AG04450 (cell line): ENCODE measurements at places on chromosomes 4 and X.

DNA sequence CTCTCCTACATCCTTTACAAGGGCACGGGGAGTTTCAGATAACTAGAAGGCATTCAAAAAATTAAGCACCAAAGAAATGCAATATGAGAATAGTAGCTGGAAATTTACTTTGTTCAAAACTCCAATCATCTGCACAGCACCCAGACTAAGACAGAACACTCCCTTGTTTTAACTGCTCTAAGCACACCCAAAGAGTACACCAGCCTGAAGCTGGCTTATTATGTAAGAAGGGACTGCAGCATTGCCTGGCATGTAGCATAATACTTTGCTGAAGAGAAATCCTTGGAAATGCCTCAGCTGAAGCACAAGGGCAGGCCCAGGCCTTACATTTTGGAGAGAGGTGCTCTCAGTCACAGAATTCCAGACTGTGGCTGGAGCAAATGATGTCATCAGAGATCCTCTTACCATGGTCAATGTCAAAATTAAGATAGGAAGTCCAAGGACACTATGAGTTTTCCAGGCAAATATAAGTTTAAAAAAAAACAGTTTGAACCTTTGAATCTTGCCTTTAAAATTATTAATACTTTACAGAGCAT lies 14.8 kb downstream of the ARHGEF6 start:
- DNase-seq, result no peak

- no peak for DNase-seq
Observed at GRCh38 chr4:183295711-183296110, 24.4 kb downstream of the CLDN22 start.

DNA sequence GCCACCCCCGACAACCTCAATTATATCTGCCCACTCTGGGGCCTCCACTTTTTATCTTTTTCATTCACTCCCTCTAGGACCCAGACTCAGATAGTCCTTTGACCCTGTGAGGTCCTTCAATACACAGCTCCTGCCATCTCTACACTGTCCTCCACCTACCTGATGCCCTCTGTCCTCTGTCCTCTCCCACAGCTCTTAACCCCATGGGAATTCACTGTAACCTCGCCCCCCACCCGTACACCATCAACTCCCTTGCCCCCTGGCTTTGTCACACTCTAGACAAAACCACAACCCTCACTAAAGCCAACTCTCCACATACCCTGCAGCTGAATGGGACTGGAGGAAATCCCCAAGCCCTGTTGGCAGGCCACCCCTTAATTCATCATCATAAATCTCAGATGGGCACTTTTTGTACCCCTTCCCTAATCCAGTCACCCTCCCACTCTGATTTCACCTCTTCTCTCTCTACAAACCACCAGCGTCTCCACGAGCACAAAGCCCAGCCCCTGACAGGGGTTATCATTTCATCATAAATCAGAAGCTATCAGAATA lies 52.3 kb upstream of the ENPP6 start:
- no peak for DNase-seq

DNA sequence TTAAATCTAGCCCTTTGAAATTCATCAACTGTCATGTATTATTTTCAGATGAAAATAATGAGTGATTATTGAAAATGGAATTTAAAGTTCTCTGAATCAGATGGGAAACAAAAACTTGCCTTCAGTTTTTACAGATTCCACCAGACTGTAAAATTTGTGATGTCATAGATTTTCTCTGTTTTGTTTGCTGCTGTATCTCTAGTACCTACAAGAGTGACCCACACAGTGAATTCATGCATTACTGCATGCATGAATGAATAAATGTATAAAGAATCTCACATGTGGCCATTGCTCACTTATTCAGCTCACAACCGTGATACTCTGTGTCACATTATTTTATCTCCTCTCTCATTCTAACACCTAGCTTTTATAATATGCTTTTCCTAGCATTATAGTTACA lies 532.2 kb upstream of the AGA start:
- DNase-seq, result no peak

GRCh38 chr4:41506130-41506529 lies 31.8 kb upstream of the LIMCH1 start:
- no peak for DNase-seq

GRCh38 chr4:86497980-86498862 lies 95.9 kb upstream of the PTPN13 start:
- peak; percentile 43 for DNase-seq

DNA sequence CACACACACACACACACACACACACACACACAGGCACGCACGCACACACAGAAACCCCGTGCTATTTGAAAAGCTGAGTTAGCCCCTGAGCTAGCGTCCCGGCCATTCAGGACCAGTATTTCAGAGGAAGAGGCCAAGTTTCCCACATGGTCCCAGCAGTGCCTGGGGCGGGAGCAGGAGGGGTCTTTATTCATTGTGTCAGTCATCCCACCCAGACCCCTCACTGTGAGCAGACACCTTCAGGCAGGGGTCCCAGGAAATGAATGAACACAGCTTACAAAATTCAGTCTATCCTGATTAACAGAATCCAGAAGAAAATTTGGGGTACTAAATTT lies 58.1 kb downstream of the ZFYVE28 start:
- DNase-seq, result no peak

GRCh38 chr4:123741906-123742305 lies 345.3 kb downstream of the SPRY1 start:
- no peak for DNase-seq

DNA sequence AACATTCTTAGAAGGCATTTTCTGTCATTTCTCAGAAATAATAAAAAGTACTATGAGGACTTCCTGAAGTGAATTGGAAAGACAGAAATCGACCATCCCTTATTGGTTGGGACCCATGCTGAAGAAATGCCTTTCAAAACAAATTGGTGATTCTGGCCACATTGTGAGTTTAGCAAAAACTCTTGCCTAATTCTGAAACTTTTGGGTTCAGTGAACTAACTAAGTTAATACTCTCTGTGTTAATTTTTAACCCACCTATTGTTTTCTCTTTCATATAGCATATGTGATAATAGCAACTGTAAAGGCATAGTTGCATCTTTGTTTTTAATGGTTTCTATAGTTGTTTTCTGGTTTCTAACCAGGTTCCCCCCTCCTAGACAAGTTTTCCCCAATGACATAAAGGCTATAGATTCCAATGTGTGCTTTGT lies 129.3 kb upstream of the FAT1 start:
- DNase-seq, result no peak

DNA sequence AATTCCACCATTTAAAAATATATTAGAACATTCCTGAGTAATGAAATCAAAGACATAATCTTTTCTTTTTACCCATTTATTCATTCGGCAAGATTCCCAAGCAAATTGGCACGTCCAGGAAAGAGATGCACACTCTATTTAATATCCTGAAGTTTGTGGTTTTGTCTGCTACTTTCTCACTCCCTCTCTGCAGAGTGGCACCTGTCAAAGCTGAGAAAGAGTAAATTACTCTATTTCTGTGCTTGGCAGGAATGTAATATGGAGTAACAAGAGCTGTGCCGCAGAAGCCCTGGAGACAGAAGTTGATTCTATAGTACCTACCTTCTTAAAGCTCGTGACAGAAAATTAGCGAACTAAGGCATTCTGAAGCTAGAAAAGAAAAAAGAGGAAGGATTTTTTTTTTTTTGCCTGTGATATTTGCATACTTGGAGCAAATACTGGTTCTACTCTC lies 5.5 kb downstream of the GSTCD start:
- no peak for DNase-seq

DNA sequence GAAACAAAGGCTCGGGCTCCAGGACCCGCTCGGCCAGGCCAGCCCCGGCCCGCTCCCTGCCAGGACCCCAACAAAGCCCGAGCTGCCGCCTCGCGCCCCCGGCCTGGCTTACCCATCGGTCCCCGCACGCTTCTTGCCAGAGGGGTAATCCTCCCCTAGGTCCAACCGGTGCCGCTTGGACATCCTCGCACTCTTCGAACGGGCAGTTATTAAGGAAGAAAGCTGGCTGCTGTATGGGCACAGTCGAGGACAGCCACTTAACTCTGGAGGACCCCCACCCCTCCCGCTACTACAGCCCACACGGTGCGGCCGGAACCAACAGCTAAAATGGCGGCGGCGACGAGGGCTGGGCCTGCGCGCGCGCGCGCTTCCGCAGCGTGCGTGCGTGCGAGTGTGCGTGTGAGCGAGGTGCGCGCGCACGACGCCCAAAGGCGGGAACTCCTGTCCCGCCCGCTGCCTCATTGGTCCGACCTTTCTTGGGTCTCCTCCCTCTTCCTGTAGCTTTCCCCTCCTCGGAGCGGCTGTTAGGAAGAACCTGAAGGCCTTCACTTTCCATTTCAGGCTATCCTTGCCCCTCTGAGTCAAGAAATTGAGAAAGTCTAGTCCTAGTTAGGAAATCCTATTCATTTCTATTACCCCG lies at the start of gene DHX15:
Gene DHX15 (minus strand): TSS at position 344 of the 640 bp plus-strand sequence. CDS start 161 bp downstream, at position 183.
- peak; percentile 93 for DNase-seq

DNA sequence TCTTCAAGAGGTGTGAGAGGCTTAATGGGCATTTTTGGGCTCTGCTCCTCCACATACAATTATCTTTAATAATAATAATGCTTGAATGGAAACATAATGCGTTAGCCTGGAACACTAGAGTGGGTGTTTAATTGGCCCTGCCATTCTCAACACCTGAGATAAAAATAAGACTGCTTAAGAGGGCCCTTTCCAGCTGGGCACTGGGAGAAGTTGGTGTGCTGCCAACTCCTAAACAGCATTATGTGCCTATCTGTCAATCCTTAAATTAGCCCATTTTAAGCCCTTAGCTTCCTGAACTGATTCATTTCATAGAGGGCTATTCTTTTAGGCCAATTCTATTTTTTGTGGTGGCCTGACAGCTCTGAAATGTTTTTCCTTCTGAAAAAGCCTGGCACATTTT lies 211.1 kb upstream of the ZIC3 start:
- DNase-seq, result no peak

DNA sequence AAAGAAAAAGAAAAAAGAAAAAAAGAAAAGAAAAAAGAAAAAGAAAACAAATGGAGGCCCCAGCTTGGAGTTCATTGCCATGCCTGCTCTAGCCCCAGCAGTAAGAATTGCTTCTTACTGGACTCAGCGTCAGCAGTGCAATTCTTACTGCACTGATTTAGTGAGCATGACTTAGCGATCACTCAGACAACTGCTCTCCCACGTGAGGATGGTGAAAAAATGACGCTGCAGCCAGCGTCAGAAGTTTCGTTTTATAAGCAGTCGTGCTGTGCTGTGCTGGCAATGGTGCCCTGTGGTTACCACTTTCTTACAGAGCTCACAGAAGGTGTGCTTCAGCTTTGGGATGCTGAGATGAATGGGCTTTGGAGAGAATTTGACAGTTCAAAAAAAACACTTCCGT lies 68.3 kb upstream of the DDX3X start:
- peak; percentile 57 for DNase-seq

GRCh38 chr4:43089730-43090129 lies 197.2 kb downstream of the GRXCR1 start:
- DNase-seq, result no peak

- no peak for DNase-seq
Observed at GRCh38 chr4:3701271-3701734, 64.9 kb upstream of the ADRA2C start.

GRCh38 chr4:175971388-175972179 lies 94.1 kb upstream of the WDR17 start:
- no peak for DNase-seq

- DNase-seq, result no peak
Observed at GRCh38 chr4:123406872-123407271, 10.3 kb downstream of the SPRY1 start.

DNA sequence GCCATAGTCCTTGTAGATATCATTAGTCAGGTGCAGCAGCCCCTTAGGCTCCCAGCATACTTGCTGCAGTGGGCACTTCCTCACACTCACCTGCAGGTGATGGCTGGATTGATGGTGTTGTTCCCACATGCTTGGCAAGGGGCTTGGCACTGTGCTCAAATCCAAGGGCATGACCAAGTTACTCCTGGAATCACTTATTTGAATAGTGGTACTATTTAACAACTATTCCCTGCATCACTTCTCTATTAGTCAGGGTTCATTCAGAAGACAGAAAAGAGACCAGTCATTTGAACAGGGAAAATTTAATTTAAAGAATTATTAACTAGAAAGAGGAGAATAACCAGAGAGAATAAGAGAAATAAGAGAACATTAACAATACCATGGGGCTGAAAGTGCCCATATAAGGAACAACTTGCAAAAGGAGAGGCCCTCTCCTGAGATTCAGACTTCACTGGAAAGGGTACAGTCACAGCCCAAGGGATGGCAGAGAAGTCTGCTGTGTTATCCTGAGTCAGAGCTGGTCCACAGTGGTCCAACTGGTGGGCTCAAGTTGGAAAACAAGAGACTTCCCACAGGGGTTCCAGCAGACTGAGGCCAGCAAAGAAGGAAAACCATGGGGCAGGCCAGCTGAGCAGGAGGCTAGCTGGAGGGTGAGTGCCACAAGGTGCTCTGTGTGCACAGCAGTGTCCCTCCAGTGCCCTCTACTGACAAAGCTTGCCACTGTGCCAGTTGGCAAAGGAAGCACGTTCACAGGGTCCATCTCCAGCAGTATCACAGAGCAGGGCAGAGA lies 9.8 kb downstream of the SPP1 start:
- no peak for DNase-seq

DNA sequence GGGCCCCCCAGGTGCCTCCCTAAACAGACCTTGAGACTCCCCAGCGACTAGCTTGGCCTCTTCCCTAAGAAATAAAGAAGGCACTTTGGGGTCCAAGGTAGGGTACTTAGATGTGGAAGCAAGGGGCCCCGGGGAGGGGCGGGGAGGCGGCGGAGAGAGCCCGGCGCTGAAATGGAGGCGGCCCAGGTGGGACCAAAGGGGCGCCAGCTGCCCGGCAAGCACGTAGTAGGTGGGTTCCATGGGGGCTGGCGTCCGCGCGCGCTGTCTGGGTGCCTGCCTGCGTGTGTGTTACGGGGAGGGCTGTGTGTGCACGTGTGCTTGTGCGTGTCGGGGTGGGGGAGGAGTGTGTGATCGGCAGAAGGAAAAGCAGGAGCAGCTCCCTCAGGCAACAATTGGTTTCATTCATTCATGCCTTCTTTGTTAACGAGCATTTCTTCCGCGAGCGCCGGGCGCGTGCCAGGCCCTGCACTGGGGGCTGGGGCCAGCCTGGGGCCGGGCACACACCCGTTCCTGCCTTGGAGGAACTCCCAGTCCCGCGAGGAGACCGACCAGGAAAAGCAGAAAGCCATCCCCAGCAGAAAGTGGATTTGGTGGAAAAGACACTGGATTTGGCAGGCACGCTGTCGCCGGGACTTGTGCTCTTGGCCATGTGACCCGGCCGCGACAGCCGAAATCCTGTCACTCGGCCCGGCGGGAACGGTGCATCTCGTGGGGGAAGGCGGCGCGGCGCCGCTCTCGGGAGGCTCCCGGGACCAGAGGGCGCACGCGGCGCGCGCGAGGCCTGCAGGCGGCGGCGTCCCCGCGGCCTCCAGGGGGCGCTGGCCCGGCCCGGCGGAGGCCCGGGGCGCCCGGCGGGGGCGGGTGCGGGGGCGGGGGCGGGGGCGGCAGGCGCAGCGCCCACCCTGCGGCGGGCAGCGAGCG lies 3.3 kb upstream of the DUSP9 start:
- no peak for DNase-seq

- DNase-seq, result no peak
Observed at GRCh38 chr4:140906993-140907962, 151.1 kb upstream of the TBC1D9 start.

GRCh38 chr4:176734461-176734860 lies 58.3 kb downstream of the VEGFC start:
- DNase-seq, result no peak

GRCh38 chr4:103075894-103076746 lies 441 bp downstream of the SLC9B2 start:
- DNase-seq, result no peak
